Caco-2 (cell line): ENCODE measurements at places on chromosomes 3 and 15.

DNA sequence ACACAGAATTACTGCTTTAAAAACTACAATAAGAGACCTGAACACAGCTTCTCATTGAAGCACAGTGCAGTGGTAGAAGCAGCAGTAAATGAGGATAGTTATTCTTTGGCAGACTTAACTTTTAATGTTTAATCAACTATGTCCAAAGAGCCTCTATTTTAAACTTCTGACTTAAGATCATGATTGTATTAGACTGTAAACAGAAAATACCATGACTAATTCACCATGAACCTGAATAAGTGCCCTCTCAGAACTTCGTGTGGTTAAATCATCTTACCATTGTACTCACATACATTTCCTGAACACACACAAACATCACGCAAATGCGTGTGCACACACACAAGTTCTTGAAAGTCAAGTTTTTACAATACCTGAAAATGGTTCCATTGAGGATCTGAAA, 13.9 kb downstream of the CEP152 start:
- no peak for DNase-seq

- no peak for DNase-seq
Observed at GRCh38 chr15:40302981-40303380, 4.8 kb downstream of the PLCB2 start.

- DNase-seq: no peak
Observed at GRCh38 chr15:55823191-55823670, 80.3 kb upstream of the PRTG start.

DNA sequence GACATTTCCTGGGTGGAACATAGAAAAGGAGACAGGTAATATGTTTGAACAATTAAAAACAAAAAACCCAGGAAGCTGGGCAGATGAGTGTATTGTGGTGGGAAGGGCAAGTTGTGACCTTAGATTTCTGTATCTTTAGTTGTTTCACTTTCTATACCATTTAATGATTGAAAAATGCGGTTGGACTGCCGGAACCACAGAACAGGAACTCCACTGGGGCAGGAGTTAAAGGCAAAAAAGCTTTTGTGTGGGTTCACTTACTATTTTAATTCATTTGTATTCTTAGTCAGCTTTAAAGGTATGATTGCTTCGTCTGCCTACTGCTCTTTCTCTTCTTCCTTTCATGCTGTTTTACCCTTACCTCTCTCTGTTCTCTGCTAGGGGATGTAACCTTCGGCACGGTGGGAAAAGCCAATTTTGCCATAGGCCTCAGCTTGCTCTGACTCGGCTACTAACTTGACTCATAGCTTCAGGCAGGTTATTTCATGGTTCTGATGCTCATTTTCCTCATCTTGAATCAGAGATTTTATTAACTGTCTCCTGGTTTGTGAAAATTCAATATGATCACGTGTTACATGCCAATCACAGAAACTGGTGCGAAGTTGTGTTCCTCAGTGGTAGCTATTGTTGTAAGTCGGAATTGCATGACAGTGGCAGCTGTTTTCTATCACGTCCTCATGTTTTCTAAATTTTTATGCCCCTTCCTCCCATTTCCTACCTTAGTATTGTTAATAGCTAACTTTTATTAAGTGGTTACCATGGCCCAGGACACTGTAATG, 1.6 kb upstream of the MCTP2 start:
- no peak for DNase-seq

GRCh38 chr15:41996921-41997592, 23.8 kb downstream of the PLA2G4E start:
- DNase-seq: no peak

GRCh38 chr3:120302361-120302760, 17.3 kb upstream of the GPR156 start:
- DNase-seq: no peak
